ENCODE measurements at places on chromosomes 11 and 22.

DNA sequence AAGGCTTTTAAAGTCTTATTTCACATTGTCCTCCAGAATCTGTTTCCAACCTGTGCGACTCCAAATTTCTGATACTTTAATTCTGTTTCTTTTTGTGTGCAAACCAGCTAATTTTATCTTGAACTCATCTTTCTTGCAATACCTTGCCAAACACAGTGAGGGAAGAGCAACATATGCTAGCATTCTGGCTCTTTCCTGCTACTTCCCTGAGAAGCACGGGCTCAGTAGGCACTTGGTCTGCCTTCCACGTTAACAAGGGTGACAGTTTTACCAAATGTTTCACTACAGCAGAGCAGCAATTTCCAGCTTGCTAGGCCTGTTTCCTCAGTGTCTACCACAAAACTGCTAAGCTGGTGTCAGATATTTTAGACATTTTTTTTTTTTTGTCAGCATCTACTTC, 405.8 kb downstream of the NTM start:
- no peak for DNase-seq
- H3K27ac ChIP-seq, result no peak overlapping the region
- H3K4me3 ChIP-seq, result no peak overlapping the region
- peaks cover 2% of the 10 kb centered on the region for H3K27me3 ChIP-seq
- no peaks in the 10 kb centered on the region for H3K36me3 ChIP-seq

GRCh38 chr11:24181395-24182047, 315.3 kb upstream of the LUZP2 start:
- no peaks in the 10 kb centered on the region for H3K36me3 ChIP-seq
- no peaks in the 10 kb centered on the region for H3K27me3 ChIP-seq

GRCh38 chr11:2577991-2578928, 121.5 kb downstream of the KCNQ1OT1 start:
- DNase-seq, result no peak
- no peak overlapping the region for H3K4me3 ChIP-seq
- no peak overlapping the region for H3K27ac ChIP-seq

GRCh38 chr11:31974366-31975136, 116.3 kb upstream of the RCN1 start:
- DNase-seq, result no peak
- peaks cover 4% of the 10 kb centered on the region for H3K36me3 ChIP-seq
- no peak overlapping the region for H3K27ac ChIP-seq
- H3K4me3 ChIP-seq, result no peak overlapping the region
- no peaks in the 10 kb centered on the region for H3K27me3 ChIP-seq
- no peaks in the 10 kb centered on the region for H3K4me1 ChIP-seq

DNA sequence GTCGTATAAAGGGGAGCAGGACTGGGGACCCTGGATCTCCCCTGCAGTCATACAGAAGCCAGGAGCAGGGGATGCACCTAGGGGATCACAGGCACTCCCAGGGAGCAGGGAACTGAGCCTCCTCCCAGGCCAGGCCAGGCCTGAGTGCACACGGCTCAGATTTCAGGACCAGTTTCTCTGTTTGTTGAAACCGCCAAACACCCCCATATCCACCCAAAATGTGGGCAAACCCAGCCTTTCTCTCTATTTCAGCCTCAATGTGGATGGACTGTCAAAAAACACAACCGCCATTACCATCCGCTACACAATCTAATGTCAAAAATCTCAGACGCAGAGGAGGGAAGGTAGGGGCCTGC, 17.5 kb downstream of the MN1 start:
- no peak for DNase-seq
- H3K36me3 ChIP-seq, result no peaks in the 10 kb centered on the region
- no peak overlapping the region for H3K4me3 ChIP-seq
- peaks cover 24% of the 10 kb centered on the region for H3K4me1 ChIP-seq
- no peak overlapping the region for H3K27ac ChIP-seq
- H3K27me3 ChIP-seq, result peaks cover 2% of the 10 kb centered on the region
